RWPE1 (cell line): ENCODE measurements at places on chromosomes 4 and X.

DNA sequence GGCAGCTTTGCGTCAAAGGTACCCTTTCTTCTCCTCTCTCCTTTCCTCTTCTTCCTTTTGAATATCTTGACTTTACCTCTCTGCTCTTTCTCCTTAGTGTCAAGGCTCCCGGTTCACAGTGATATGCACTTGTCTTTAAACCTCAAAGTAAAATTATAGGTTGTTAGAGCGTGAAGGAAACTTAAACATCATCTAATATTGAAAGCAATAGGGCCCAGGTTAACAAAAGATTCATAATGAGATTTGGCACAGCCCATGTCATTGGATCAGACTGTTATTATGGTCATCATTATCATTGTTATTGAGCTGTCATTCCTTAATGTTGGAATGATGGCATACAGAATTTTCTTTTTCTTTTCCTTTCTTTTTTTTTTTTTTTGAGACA, 32.5 kb downstream of the FTHL17 start:
- DNase-seq: no peak

GRCh38 chr4:29966386-29966785, 753.8 kb upstream of the PCDH7 start:
- DNase-seq: no peak

DNA sequence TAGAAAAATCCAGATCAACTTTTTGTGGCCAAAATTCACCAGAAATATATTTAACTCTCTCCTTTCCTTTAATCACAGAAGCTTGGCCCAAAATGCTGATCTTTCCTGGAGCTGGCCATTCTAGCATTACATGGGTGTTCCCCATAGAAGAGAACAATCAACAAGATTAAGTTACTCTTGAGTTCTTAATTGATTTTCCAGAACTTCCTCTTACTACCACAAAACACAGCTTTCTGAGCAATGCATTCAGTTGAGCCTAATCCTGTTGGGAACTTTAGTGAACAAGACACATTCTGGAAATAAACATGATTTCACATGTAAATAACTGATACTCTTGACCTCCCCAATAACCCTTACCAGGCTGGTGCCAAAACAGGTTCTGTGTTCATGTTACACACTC, 45.4 kb upstream of the STIM2 start:
- no peak for DNase-seq

DNA sequence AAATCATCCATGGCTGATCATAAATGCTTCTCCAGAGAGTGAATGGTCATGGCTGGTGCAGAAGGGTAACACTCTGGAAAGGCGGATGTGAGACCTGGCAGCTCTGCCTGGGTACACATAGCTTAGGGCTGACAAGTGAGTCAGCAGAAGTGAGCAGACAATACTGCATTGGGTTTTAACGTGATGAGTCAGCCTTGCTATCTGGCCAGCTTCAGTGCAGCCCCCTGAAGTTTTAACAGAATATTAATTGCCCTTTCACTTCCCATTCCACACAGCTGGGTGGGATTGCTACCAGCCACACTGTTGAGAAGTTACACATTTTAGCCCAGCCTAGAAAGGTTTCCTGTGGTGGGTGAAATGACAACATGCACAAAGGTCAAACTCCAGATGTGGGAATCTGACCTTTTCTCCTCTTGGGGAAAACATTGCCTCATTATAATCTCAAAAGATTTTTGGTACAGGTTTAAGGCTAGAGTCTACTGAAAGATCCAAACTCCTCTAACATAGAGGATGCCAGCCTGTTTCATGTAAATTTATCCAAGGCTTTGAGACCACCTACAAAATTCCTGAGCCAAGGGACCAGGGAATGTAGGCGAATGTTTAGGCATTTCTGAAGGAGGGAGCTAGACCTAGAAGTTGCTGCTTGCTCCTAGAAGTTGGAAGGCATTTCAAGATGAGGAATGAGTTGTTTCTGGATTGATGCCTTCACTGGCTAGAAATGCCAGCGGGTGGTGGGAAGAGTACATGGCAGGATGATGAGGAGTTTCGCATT, 230.3 kb upstream of the PGRMC2 start:
- DNase-seq: peak; percentile 84

- DNase-seq: no peak
Measured at GRCh38 chrX:7062276-7062675, 85.2 kb upstream of the STS start.

DNA sequence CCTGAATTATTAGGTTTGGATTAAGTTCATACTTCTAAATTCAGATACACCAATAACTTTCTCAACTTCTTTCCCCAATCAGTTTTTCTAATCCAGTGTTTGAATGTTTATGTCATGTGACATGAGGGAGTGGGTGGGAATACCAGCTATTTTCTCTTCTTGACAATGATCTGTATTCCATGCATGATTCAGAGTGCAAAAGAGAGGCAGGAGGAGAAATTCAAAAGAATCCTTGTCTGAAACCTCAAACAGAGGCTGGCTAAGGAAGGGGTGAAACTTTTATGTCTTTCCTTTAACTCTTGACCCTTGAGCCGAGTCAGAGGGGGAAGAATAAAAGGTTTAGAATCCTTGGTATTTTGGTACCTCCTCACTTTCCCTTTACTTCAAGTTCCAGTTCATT, 544.7 kb downstream of the SPRY1 start:
- DNase-seq: no peak
